ENCODE measurements at places on chromosomes 5 and 9. TPM values are rescaled to one million over a fixed set of nuclear protein-coding genes. Genes with fewer than 3 reads are reported as not detected.

- DNase-seq: peak; percentile 68
These were observed 86.7 kb upstream of the NFIB start for GRCh38 chr9:14400658-14400995.

- no peak for DNase-seq
These were observed 429.5 kb downstream of the TLE1 start for GRCh38 chr9:81259896-81260295.

DNA sequence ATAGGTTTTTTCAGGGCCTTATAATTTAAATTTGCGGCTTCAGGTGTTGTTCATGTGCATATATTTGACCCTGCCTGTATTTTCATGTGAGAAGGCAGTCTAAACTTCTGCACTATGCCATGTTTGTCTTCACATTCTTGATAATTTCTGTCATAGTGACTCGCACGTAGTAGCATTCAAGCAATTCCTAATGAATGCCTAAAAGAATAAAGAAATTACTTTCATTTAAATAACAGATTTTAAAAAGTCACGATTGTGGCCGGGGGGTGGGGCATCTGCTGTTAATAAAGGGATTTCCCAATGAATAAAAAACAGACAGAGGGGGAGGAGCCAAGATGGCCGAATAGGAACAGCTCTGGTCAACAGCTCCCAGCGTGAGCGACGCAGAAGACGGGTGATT, 318.0 kb downstream of the ADAMTS6 start:
- peak; percentile 56 for DNase-seq

DNA sequence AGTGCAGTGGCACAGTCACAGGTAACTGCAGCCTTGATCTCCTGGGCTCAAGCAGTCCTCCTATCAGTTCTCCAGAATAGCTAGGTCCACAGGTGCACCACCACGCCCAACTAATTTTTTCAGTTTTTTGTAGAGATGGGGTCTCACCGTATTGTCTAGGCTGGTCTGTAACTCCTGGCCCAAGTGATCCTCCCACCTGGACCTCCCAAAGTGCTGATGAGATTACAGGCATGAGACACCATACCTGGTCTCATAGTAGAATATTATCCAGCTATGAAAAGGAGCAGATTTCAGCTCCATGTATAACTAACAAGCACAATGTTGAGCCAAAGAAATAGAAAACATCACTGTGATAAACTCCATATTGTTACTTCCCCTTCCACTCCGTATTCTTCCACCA, 69.8 kb downstream of the FAM78A start:
- no peak for DNase-seq

DNA sequence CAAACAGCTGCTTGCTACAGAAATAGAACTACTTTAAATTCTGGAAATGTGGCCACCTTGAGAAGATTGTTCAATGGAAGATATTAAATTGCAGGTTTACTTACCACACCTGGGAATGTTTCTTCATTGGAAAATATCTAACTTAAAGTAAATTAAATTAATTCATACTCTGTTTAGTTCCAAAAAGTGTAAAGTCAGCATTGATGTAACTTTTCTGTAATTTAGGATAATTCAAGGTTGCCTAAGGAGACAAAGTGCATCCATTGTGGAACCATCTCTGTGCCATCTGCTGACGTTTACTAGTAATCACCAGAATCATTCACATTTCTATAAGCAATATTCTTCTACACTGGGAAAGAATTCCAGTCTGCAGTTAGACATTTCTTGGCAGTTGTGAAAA, 53.0 kb downstream of the FAM170A start:
- DNase-seq: no peak

- DNase-seq: no peak
These were observed 104.3 kb upstream of the FSTL4 start for GRCh38 chr5:133716532-133717183.

GRCh38 chr5:146965761-146966659, 87.5 kb upstream of the PPP2R2B start:
- peak; percentile 74 for DNase-seq

Gene DEPDC1B
- total RNA-seq: 15.9 TPM

Gene SLC22A4
- 6.3 TPM for total RNA-seq

DNA sequence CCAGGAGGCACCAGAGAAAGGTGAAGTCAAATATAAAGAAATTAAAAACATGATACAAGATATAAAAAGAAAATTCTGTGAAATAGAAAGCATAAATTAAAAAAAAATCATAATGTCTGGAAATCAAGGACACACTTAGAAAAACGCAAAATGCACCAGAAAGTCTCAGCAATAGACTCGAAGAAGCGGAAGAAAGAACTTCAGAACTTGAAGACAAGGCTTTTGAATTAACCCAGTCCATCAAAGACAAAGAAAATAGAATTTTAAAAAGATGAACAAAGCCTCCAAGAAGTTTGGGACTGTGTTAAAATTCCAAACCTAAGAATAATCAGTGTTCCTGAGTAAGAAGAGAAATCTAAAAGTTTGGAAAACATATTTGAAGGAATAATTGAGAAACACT, 168.3 kb downstream of the PRR16 start:
- DNase-seq: no peak

GRCh38 chr5:78537411-78537810, 111.2 kb downstream of the LHFPL2 start:
- DNase-seq: no peak

DNA sequence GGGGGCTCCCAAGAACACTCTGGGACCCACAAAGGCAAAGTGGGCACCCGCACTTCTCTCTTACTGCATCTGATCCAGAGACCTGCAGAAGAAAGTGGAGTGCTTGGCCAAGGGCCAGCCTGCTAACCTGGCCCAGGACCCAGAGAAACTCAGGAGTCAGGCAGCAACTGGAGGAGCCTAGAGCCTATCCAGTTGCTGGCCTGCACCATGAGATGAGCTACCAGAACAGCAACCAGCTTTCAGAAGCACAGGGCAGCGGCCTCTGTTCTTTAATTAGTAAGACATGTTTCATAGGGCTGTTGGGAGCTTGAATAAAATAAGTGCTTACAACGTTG, 298.3 kb downstream of the GADD45G start:
- no peak for DNase-seq

Gene PDE8B
- total RNA-seq: 0.07 TPM

DNA sequence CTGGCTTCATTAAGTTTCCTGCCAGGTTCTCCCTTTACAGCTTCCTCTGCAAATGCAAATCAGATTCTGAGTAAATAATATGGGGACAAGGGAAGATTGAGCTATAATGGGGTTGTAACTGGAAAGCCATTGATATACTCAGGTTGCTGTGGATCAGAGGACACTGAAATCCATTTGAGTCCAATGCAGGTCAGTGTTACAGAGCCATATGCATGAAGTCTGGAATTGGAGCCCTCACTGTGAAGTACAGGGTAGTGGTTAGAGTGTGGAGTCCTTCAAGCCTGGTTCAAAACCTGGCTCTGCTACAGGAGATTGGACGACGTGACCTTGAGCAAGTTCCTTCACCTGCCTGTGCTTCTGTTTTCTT, 48.7 kb downstream of the TIMD4 start:
- DNase-seq: no peak

Gene SHLD3
- 5.6 TPM for total RNA-seq

DNA sequence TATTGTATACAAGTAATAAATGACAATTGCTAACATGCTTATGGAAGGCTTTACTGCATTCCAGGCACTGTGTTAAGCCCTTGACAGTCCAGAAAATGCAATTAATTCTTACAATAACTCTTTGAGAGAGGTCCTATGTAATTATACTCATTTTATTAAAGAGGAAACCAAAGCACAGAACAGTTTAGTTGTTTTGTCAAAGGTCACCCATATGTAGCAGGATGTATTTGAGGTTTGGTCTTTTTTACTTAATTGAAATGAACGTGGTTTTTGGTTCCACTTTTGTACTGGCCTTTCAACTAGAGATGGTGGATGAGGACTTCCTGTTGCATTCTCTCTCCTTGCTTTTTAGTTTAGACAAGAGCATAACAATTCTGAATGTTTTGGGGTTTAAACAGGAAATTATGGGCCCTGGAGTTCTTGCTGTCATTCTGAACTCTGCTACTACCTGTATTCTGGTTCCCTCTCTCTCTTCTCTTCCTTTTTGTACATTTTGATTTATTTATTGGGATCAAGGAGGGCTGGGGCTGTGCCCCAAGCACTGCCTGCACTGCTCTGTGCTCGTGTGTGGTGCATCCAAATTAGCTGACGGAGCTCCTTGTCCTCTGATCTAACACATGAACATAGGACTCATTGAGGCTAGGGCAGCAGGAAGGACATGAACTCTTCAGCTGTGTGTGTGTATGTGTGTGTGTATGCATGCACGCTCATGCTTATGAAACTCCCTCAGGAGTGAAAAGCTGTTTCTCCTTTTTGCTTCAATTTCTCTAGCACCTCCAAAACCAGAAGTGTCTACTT, 47.4 kb downstream of the SLC28A3 start:
- no peak for DNase-seq

GRCh38 chr5:141839015-141839513, 39.1 kb downstream of the PCDH1 start:
- DNase-seq: peak; percentile 74

Gene HCN1
- not detected for total RNA-seq

DNA sequence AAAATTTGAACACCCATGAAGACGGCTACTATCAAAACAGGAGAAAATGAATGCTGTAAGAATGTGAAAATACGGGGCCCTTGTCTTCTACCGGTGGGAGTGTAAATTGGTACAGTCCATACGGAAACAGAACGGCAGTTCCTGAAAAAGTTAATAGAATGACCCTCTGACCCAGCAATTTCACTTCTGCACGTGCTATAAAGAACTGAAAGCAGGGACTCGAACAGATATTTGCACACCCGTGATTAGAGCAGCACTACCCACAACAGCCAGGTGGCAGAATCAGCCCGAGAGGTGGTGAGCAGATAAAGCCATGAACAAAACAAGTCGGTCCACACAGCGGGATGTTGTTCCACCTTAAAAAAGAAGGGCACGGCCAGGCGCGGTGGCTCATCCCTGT, 22.6 kb upstream of the SLC12A7 start:
- no peak for DNase-seq

GRCh38 chr5:95424016-95424415, 32.9 kb downstream of the FAM81B start:
- DNase-seq: no peak

Gene PPP2R2B
- total RNA-seq: 7.6 TPM

DNA sequence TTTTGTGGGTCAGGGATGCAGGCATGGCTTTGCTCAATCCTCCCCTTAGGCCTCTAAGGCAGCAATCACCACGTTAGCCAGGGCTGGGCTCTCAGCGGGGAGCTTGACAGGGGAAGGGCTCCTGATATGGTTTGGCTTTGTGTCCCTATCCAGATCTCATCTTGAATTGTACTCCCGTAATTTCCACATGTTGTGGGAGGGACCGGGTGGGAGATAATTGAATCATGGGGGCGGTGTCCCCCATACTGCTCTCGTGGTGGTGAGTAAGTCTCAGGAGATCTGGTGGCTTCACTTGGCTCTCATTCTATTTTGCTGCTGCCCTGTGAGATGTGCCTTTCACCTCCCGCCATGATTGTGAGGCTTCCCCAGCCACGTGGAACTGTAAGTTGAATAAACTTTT, 11.5 kb upstream of the IRX4 start:
- DNase-seq: no peak

DNA sequence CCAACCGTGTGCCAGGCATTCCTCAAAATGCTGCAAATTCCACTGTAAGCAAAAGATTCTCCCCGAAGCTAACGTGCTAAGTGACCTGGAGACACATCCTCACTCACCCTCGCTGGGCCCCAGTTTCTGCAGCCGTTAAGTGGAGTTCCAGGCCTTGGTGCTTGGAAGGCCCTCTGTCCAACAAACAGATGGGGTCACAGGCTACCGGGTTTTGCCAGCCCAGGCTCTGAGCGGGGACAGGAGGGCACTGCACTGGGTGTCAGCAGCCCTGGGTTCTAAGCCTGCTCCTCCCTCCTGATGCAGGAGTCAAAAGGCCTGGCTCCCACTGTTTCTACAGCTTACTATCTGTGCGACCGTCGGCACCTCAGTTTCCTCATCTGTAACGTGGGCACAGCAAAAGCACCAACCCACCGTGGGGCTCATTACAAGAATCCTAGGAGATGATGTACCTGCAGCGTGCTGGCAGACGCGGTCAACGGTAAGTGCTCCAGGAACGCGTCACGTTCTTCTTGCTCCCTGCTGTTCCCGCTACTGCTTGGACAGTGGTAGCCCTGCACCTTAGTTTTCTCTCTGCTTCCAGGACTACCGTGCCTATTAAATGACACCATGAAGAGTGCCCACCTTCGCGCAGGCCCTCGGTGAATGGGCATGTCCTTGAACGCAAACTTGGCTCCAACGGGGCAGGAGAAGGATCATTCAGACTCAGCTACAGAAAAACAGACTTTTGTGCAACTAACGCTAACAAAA, 84.8 kb downstream of the ADAMTS2 start:
- DNase-seq: no peak

DNA sequence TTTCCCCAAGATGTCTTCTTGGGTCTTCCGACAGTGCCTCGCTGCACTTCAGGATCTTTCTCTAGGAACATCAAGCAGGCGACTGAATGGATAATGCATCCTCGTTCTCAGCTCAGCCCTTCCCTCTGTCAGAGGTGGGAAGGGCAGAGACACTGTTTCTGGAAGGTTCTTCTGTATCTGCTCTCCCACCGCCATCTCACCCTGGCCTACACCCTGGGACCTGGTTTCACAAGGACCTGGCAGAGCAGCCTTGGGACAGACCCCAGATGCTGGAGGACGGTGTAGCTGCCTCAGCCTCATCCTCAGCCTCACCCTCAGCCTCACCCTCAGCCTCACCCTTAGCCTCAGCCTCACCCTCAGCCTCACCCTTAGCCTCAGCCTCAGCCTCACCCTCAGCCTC, 18.5 kb downstream of the MRPL36 start:
- DNase-seq: no peak

- DNase-seq: no peak
These were observed 24.9 kb upstream of the ZSWIM6 start for GRCh38 chr5:61307191-61307590.

DNA sequence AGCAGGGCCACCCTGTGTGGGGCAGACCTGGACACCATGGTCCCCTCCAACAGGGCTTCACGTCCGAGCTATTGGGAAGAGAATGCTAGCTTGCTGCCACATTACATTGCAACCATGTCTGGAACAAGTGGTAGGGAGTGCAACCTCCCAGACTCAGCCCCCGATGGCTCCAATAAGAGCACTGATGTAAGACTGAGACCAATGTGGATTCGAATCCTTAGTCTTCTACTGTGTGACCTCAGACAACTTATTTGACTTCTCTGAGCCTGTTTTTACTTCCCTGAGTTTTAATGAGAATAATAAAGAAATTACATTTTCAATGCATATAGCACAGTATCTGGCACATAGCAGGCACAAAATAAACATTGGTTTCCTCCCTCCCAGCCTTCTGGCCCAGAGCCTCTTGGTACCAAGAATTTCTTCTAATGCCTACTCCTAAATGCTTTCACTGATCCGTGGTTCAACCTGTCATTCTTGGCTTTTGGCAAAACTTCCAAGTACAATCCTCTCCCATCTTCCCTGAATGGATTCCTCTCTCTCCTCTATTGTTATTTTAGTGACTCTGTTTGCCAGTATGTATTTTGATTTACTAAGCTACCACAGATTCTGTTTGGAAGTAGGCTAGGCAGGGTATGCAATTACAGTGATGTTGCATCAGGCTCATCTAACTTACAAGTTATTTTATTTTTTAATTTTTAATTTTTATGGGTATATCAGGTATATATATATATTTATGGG, 34.6 kb upstream of the COL15A1 start:
- DNase-seq: peak; percentile 45

- no peak for DNase-seq
These were observed 5.5 kb upstream of the GSN start for GRCh38 chr9:121262423-121262822.

Measured in M059J (cell line).